T-cell (primary cell): ENCODE measurements at places on chromosomes 3 and 15.

GRCh38 chr3:119978554-119979208 is 115.6 kb downstream of the GSK3B start:
- H3K27me3 ChIP-seq = no peaks in the 10 kb centered on the region
- H3K4me3 ChIP-seq = no peak overlapping the region
- H3K27ac ChIP-seq = no peak overlapping the region
- peaks cover 7% of the 10 kb centered on the region for H3K36me3 ChIP-seq
- no peak for DNase-seq

DNA sequence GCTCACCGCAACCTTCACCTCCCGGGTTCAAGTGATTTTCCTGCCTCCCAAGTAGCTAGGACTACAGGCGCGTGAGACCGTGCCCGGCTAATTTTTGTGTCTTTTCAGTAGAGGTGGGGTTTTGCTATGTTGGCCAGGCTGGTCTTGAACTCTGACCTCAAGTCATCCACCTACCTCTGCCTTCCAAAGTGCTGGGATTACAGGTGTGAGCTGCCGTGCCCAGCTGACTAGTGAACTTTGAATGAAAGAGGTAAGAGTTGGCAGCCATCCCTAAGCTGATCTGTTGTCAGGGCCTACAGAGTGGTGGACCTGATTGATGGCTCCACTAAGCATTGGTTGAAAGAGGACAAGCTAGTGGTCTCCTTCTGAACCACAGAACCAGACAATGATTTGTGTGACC is 15.3 kb downstream of the PXK start:
- H3K36me3 ChIP-seq = no peaks in the 10 kb centered on the region
- DNase-seq = no peak
- H3K4me1 ChIP-seq = peaks cover 9% of the 10 kb centered on the region
- H3K4me3 ChIP-seq = no peak overlapping the region
- no peak overlapping the region for H3K27ac ChIP-seq

GRCh38 chr15:95494971-95495541 is 835.4 kb upstream of the NR2F2 start:
- peaks cover 4% of the 10 kb centered on the region for H3K27me3 ChIP-seq
- no peak for DNase-seq
- H3K4me3 ChIP-seq = no peak overlapping the region
- H3K27ac ChIP-seq = no peak overlapping the region

GRCh38 chr15:96268442-96269204 is 61.9 kb upstream of the NR2F2 start:
- no peak overlapping the region for H3K4me3 ChIP-seq
- DNase-seq = no peak
- H3K4me1 ChIP-seq = no peaks in the 10 kb centered on the region
- H3K36me3 ChIP-seq = no peaks in the 10 kb centered on the region

DNA sequence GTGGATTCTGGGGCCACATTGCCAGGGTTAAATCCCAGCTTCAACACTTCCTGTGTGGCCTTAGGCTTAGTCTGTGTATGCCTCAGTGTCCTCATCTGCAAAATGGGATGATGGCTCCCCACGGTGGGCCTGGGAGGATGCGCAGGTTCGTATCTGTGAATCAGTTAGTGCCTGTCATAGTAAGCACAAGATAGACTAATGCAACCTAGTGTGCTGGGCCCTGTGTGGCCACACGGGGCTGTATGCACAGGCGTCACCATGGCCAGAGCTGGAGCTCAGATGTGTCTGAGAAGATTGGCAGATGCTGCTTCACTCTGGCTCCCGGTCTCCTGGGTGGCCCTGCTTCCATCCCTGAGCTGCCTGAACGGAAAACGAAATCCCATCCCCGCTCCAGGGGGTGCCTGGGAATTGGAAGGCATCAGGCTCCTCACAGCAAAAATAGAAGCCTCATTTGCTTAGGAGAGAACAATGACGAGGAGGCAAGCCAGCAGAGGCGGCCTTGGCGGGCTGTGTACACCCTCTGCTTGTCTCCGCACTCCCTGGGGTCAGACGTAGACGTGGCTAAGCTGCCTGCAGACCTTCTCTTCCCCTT is 103.6 kb downstream of the APBA2 start:
- peaks cover 3% of the 10 kb centered on the region for H3K36me3 ChIP-seq
- H3K4me3 ChIP-seq = no peak overlapping the region
- H3K4me1 ChIP-seq = peaks cover 56% of the 10 kb centered on the region
- no peak overlapping the region for H3K27ac ChIP-seq
- no peaks in the 10 kb centered on the region for H3K27me3 ChIP-seq
- DNase-seq = no peak

- no peaks in the 10 kb centered on the region for H3K4me1 ChIP-seq
- H3K36me3 ChIP-seq = no peaks in the 10 kb centered on the region
- DNase-seq = no peak
- peaks cover 11% of the 10 kb centered on the region for H3K27me3 ChIP-seq
- H3K4me3 ChIP-seq = no peak overlapping the region
Measured at GRCh38 chr3:134677987-134678308, 27.1 kb upstream of the KY start.

DNA sequence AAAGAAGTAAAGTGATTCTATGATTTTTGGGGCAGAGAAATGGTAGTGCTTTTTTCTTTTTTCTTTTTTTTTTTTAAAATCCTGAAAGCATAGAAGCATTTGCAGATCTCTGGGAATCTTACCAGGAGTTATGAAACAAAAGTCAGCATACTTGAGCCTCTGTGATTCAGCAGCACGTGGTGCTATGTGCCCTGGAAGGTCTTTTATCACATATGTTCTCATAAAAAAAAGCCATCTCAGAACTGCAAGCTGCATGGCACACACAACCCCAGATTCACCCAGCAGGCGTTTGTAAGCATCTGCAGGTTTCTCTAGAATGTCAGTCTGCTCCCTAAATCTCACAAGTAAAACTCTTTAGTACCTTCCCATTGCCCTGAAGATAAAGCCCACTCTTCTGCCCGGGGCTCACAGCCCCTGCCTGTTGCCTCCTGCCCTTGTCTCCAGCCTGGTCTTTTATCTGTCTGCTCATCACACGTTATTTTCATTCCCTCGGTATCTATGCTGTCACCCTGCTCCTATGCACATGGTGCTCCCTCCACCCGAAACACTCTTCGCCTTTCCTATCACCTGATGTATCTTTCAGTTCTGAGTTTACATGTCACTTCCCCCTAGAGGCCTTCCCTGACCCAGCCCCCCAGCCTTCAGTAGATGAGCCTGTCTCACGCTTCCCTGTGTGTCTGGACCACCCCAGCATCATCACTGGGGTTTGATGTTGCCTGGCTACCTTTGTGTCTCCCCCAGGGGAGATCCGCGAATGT is 72.4 kb downstream of the CHDH start:
- no peak overlapping the region for H3K4me3 ChIP-seq
- no peak for DNase-seq
- H3K27me3 ChIP-seq = no peaks in the 10 kb centered on the region
- H3K4me1 ChIP-seq = no peaks in the 10 kb centered on the region

DNA sequence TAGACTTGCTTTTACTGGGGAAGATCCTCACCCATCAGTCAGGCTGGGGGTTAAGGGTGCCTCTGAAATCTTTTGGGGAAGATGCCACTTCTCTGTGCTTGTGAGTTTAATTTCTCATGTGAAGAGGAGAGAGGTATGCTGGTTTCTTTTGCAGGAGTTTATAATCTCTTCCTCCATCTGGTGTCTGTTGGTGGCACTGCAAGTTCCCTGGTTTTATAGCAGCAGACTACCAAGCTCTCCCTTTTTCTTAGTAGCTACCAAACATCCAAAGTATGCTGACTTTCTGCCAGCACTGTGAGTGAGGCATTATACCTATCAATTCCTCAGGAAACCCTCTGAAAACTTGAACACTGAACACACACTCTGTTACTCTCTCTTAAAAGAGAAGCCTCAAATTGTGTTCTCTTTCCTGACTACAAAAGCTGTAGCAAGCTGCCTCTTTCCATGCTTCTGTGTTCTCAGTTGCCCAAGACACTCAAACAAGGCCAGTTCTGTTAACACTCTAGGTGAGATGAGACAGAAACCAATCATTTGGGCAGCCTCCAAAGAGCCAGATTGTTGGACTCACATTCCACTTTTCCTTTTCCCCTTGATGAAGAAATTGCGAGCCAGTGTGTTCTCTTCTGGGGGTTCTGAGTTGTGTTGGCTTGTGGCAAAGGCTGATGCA is 299.5 kb downstream of the GAP43 start:
- H3K4me1 ChIP-seq = no peaks in the 10 kb centered on the region
- DNase-seq = no peak
- H3K27me3 ChIP-seq = no peaks in the 10 kb centered on the region
- H3K4me3 ChIP-seq = no peak overlapping the region
- no peaks in the 10 kb centered on the region for H3K36me3 ChIP-seq

- no peaks in the 10 kb centered on the region for H3K36me3 ChIP-seq
- H3K4me1 ChIP-seq = no peaks in the 10 kb centered on the region
- H3K27me3 ChIP-seq = no peaks in the 10 kb centered on the region
- no peak overlapping the region for H3K4me3 ChIP-seq
- DNase-seq = no peak
Measured at GRCh38 chr3:24270204-24270691, 224.4 kb downstream of the THRB start.

GRCh38 chr15:79740561-79740960 is 156.3 kb downstream of the MTHFS start:
- peaks cover 4% of the 10 kb centered on the region for H3K27me3 ChIP-seq
- no peaks in the 10 kb centered on the region for H3K4me1 ChIP-seq
- no peak overlapping the region for H3K4me3 ChIP-seq
- no peak for DNase-seq
- no peak overlapping the region for H3K27ac ChIP-seq
- no peaks in the 10 kb centered on the region for H3K36me3 ChIP-seq

DNA sequence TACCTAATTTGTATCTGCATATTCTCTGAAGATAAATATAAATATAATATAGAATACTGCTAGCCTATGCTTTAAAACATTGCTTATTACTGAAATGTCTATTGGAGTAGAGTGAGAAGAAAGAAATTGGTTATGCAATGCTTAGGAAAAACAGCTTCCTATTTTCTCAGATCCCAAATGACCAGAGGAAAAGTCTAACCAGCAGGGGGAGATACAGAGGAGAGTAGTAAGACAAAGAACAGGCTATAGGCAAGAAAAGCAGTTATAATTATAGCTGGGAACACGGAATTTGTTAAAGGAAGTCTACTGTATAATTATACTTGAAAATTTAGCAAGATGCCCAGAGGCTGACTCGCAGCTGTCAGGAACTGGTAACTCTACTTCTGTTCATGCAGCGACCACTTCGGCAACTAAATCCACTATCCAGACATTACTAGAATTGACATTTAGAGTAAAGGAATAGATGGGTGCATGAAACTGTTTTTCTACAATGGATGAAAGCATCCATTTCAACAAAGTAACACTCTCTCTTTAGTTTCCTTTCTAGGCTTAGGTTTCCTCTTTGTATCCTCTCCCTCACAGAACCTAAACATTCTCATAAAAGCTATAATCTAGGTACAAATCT is 97.2 kb downstream of the TBC1D5 start:
- no peaks in the 10 kb centered on the region for H3K4me1 ChIP-seq
- H3K36me3 ChIP-seq = no peaks in the 10 kb centered on the region
- H3K4me3 ChIP-seq = no peak overlapping the region
- no peak overlapping the region for H3K27ac ChIP-seq
- H3K27me3 ChIP-seq = no peaks in the 10 kb centered on the region
- DNase-seq = no peak

- no peak overlapping the region for H3K27ac ChIP-seq
- H3K4me1 ChIP-seq = no peaks in the 10 kb centered on the region
- no peak overlapping the region for H3K4me3 ChIP-seq
- DNase-seq = no peak
- peaks cover 42% of the 10 kb centered on the region for H3K36me3 ChIP-seq
- H3K27me3 ChIP-seq = no peaks in the 10 kb centered on the region
Measured at GRCh38 chr15:34355241-34355640, 11.8 kb downstream of the LPCAT4 start.

DNA sequence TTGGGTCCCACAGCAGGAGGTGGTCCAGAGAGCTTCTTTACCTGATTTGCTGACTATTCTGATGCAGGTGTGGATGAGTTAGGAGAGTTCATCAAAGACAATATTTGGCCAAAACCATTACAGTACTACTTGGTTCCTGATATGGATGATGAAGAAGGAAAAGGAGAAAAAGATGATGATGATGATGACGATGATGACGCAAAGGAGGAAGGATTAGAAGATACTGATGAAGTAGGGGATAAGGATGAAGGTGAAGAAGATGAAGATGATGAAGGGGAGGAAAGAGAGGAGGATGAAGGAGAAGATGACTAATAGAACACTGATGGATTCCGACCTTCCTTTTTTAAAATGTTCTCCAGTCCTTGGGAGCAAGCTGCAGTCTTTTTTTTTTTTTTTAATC is 148.7 kb downstream of the GBE1 start:
- no peak overlapping the region for H3K4me3 ChIP-seq
- no peak overlapping the region for H3K27ac ChIP-seq
- H3K27me3 ChIP-seq = no peaks in the 10 kb centered on the region
- DNase-seq = no peak
- no peaks in the 10 kb centered on the region for H3K36me3 ChIP-seq

GRCh38 chr15:46408312-46408711 is 773.5 kb downstream of the SQOR start:
- H3K4me1 ChIP-seq = no peaks in the 10 kb centered on the region
- H3K27me3 ChIP-seq = no peaks in the 10 kb centered on the region
- H3K4me3 ChIP-seq = no peak overlapping the region
- H3K36me3 ChIP-seq = no peaks in the 10 kb centered on the region
- no peak overlapping the region for H3K27ac ChIP-seq

DNA sequence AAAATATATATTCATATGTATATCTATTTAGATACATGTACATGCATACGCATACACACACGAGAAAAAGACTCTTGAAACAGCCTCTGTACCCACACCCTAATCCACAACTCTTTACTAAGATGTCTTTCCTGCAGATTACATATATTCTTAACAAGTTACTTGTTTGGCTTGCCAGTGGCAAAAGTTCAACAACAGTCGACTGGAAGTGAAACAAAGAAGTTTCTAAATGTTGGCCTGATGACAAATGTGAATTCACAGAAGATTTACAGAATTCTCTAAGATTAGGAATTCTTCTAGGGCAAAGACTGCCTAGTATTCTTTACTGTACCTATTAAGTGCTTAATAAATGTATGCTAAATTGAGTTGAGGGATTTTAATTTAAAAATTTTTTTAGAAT is 116.8 kb downstream of the CDIN1 start:
- H3K27ac ChIP-seq = no peak overlapping the region
- H3K4me3 ChIP-seq = no peak overlapping the region
- H3K4me1 ChIP-seq = no peaks in the 10 kb centered on the region
- H3K27me3 ChIP-seq = no peaks in the 10 kb centered on the region
- H3K36me3 ChIP-seq = no peaks in the 10 kb centered on the region

- H3K4me1 ChIP-seq = peaks cover 22% of the 10 kb centered on the region
- no peaks in the 10 kb centered on the region for H3K36me3 ChIP-seq
- H3K27me3 ChIP-seq = no peaks in the 10 kb centered on the region
- peak overlapping the region; percentile 52 for H3K4me3 ChIP-seq
Measured at GRCh38 chr3:100073049-100073713, 41.1 kb downstream of the FILIP1L start.

DNA sequence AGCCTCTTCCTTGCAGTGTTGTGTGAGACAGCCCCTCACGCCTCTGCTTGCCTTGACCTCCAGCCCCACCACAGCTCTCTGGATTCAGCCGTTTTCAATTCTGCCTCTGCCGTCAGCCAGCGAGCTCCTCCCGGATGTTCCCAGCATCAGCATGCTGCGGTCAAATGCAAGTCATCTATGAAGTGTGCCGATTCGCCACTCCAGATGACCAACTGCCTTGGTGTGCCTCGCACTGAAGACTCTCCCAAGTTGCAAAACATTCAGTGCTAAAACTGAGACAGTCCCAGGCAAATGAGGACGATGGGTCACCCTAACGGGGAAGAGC is 30.6 kb upstream of the RASA2 start:
- H3K4me1 ChIP-seq = peaks cover 8% of the 10 kb centered on the region
- no peak overlapping the region for H3K27ac ChIP-seq
- no peak for DNase-seq
- H3K36me3 ChIP-seq = no peaks in the 10 kb centered on the region
- no peak overlapping the region for H3K4me3 ChIP-seq

GRCh38 chr15:71180986-71181853 is 65.9 kb downstream of the THSD4 start:
- H3K4me3 ChIP-seq = no peak overlapping the region
- H3K36me3 ChIP-seq = no peaks in the 10 kb centered on the region
- no peak for DNase-seq
- H3K27me3 ChIP-seq = no peaks in the 10 kb centered on the region
- no peaks in the 10 kb centered on the region for H3K4me1 ChIP-seq
